ENCODE measurements at places on chromosomes 16 and 17.

GRCh38 chr17:48746916-48747444 lies 18.4 kb upstream of the HOXB13 start:
- no peak for DNase-seq

DNA sequence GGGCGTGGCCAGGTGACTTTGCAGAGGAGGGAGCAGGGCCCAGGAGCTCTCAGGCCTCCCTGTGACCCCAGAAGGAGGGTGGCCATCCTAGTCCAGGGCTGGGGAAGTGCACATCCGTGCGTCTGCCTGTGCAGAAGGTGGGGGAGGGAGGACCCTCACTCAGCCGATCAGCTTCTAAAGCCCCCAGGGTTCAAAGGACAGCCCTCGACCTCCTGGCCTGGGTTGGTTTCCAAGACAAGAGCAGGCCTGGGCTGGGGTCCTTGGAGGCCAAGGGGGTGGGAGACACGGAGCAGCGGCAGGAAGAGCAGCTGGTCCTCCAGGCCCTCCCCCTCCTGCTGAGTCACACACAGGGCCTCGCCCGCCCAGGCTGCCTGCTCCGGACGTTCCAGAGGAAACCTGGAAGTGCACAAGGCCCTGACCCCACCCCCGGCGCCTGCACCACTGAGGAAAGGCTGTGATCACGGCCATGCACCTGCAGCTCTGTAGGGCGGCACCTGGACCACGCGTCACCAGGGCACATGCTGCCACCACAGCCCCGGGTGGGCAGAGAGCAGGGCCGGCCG lies 67.1 kb upstream of the ZNF469 start:
- DNase-seq = no peak

DNA sequence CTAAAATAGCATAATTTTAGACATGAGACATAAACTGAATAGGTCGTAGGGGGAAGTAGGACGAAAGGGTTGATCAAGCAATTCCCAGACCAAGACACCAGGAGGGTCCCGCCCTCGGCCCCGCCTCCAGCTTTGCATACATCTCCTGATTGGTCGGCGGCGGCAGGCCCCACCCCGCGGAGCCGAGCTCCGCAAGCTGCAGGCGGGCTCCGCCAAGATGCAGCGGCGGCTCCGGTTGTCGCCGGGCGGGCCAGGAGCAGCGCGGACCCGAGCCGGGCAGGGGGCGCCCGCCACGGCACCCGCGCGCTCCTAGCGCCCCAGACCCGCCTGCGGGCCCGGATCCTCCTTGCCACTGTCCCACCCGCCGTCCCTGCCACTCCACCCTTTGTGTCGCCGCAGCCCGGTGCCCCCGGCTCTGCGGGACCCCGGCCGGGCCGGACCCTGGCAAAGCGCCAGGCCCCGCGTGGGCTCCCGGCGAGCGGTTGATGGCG lies at the start of gene CDR2L:
CDR2L (plus strand) TSS at position 215 of the 491 bp plus-strand sequence. CDS start 412 bp downstream, outside the sequence.
- peak; percentile 92 for DNase-seq

DNA sequence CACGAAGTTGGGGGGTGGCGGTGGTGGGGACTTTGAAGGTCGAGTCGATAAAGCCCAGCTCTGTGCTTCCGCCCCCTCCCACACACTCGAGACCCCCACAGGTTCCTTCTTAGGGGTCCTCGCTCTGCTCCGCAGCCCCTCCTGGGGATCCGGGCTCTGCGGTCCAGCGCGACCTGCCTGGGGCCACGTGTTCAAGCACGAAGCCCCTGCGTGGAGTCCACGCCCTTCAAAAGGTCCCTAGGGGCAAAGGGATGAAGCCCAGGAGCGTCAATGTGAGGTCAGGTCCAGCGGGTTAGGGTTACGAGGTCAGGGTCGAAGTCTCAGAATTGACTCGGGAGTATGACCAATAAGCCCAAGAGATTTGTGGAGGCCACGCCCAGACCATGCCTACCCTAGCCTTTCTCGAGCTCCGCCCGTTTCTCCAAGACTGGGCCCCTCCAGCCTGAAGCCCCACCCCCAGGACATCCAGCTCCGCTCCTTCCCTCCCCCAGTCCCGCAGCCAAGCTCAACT lies 786 bp upstream of the CACNA1G start:
- no peak for DNase-seq

GRCh38 chr16:57061084-57061905 lies 31.1 kb upstream of the CPNE2 start:
- DNase-seq = no peak

DNA sequence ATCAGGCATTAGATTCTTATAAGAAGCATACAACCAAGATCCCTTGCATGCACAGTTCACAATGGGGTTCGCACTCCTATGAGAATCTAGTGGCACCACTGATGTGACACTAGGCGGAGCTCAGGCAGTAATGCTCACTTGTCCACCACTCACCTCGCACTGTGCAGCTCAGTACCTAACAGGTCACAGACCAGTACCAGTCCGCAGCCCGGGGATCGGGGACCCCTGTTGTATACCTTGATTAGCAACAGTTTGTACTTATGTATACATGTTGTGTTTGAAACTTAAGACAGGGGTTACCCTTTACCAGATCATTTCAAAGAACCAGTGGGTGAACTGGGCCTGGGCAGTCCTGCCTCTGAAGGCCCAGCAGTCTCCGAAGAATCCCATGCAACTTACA lies 103.7 kb downstream of the PMP22 start:
- DNase-seq = no peak

GRCh38 chr17:64968652-64969501 lies 49.6 kb upstream of the LRRC37A3 start:
- no peak for DNase-seq

GRCh38 chr17:34413443-34414119 lies 50.5 kb upstream of the CCL1 start:
- DNase-seq = no peak
